ENCODE measurements at places on chromosomes 4 and X.

GRCh38 chrX:36019125-36019524 lies 99.6 kb downstream of the CFAP47 start:
- DNase-seq = no peak

DNA sequence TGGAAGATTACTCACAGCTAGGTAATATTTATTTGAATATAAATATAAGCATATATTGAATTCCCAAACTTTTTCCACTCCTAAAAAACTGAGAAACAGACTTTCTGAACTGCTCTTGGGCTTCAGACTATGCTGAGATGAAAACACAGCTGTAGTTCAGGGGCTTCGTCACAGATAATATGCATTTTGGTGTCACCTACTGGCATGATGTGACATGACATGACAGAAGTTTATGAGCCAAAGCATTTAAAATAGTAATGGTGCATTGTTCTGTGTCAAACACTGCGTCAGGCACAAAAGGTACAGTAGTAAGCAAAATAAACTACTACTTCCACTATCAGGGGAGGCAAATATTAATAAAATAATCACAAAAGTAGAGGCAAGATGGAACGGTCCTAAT lies 171.3 kb downstream of the BTC start:
- DNase-seq = no peak

GRCh38 chr4:117164338-117164737 lies 79.0 kb upstream of the TRAM1L1 start:
- DNase-seq = no peak

DNA sequence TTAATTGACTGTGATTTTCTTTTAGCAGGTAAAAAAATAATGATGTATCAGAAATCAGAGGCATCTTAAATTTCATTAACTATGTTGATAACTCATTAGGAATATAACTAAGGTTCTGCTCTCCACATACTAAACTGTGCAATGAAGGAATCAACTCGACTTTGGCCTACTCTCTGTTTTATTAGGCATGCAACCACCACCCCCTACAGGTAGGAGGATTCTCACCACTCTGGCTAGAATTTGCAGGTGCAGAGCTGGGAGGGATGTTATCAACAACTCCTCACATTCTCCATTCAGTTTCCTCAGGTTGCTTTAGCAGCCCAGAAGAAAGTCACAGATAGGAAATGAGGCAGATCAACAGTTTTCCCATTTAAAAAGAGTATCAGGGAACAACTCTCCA lies 160.1 kb downstream of the COX18 start:
- no peak for DNase-seq

DNA sequence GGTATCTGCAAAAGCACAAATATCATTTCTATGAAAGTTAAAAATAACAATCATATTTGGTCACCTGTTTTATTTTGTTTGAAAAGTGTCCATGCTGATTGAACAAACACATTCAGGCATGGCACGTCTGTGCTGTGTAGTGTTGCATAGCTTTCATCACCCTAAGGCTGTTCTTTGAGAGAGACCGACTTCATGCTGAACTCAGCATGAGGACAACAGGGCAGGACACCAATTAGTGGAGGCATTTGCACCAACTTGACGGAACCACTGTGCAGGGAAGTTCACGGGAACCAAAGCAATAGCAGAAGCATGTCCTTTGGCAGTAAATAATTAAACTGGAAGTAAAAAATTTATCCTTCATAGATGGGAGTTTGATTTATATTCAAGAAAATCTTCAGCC lies 158.4 kb upstream of the SLC7A11 start:
- no peak for DNase-seq

- DNase-seq = no peak
Measured at GRCh38 chrX:132411310-132411977, 77.4 kb downstream of the MBNL3 start.

GRCh38 chr4:173503330-173504180 lies 26.5 kb downstream of the HAND2 start:
- no peak for DNase-seq

- no peak for DNase-seq
Measured at GRCh38 chrX:154986826-154987575, 35.5 kb downstream of the F8 start.

- DNase-seq = no peak
Measured at GRCh38 chrX:38560776-38561125, 591 bp upstream of the TSPAN7 start.

DNA sequence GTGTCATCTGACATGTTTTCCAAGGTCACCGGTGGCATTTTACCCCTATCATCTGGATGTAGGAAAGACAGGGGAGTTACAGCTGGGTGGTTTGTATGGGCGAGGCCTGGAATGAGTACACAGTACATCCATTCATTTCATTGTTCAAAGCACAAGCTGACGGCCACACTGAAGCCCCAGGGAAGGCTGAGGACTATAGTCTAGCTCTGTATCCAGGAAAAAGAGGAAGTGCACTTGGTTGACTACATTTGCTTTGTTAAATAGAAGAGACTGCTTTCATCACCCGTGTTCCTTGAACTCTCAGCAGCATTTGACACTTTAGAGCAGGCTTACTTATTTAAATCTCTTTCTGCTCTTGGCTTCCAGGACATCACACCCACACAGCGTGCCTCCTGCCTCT lies 1041.0 kb upstream of the TENM3 start:
- no peak for DNase-seq

DNA sequence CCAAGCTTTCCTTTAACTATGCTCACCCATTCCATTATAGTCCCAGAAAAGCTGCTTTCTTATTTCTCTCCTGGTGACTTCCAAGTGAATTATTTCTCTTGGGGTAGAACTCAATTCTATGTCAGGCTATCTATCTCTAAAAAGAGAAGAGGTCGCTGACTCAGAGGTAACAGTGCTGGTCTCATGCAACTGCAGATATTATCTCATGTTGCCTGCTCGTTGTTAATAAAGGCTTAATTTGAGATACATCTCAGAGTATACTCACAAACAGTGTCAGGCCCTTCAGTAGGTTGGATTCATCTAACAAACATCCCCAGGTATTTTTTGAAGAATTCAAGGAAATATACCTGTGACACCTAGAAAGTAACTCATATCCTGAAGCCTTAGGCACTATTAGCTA lies 2.7 kb downstream of the TMEM154 start:
- DNase-seq = no peak

DNA sequence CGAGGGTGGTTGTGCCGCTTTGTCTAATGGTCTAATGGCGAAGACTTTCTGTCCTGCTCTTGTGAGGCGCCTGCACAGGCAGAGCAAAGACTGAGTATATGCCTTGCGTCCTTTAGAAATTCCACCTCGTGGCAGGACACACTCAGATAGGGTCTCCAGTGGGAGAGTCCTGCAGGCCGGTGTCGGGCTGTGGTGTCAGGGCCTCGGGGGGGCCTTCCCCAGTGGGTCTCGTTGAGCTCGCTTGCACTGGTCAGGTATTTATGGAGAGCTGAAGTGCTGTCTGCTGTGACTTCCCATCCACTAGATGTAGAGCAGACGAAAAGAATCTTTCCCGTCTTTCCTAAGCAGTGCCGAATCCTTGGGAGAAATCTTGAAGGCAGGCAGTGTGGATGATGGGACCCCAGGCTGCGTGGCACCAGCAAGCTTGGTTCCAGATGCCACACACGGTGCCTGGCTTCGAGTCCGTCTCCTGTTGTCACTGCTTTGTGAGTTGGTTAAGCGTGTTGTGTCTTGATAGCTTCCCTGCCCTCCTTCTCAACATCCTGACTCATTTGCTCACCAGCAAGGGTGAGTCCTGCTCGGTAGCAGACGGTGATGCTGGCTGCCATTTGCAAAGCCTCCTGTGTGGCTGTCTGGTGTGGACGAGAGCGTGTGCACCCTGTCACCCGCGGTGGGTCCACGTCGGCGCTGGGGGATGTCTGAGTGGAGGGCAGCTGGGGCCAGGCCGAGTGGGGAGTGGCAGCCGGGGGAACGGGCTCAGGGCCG lies 20.5 kb downstream of the MAEA start:
- DNase-seq = no peak

DNA sequence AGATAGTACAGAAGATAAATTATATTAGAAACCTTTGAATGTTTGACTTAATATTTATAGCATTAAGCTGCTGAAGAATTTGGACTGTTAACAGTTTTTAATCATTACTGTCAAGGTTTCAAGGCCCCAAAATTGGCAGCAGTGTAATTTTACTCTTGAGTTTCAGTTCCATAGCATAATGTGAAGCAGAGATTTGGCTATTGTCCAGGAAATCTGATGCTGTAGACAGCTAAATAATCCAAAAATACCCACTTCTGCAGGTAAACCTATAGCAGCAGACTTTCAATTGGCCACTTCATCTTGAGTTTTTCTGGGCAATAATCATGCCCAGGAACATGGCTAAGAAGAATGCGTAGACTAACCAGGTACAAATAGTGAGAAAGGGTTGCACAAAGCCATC lies 85.0 kb downstream of the RCHY1 start:
- no peak for DNase-seq

GRCh38 chrX:105723966-105724735 lies 98.2 kb upstream of the NRK start:
- DNase-seq = no peak

GRCh38 chrX:48917139-48918001 lies 1.5 kb downstream of the PIM2 start:
- DNase-seq = peak; percentile 80

DNA sequence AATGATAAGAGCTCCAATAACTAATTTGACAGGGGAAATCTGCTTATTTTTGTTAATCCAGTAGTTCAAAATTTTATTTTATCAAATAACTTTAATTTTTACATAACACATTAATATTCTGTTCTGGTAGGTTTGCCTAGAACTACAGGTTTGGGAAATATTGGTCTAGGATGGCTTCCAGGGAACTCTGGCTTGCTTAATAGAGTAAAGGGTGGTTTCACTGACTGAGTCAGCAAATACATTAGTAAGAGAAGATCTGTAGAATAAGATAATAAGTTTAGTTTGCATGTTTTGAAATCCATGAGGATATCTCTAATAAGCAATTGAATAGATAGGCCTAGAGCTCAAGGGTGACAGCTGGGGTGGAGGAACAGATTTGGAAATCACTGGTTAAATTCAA lies 500.7 kb downstream of the ZNF674 start:
- DNase-seq = no peak

DNA sequence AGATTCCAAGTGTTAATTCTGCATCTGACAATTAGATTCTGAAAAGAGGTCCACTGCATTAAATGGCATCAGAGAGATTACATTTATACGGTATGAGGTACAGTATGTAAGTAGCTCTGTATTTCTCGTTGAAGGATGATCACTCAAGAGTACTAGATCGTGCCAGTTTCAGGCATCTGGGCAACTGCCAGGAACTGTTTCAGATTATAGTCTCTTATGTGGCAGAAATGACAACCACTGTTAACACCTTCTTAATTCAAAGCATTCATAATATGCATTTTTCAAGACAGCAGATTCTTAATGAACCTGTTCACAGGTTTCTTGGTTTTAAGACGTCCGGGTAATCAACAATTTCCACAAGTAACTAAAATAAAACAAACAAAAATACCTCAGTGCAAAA lies 1.6 kb downstream of the ANKRD50 start:
- DNase-seq = no peak

DNA sequence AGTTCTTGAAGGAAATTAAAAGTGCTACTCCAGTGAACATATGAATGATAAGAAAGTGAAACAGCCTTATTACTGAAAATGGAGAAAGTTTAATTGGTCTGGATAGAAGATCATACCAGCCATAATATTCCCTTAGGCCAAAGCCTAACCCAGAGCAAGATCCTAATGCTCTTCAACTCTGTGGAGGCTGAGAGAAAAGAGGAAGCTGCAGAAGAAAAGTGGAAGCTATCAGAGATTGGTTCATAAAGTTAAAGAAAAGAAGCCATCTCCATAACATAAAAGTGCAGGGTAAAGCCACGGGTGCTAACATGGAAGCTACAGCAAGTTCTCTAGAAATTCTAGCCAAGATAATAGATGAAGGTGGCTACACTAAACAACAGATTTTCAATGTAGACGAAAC lies 85.5 kb upstream of the ATOH1 start:
- no peak for DNase-seq

DNA sequence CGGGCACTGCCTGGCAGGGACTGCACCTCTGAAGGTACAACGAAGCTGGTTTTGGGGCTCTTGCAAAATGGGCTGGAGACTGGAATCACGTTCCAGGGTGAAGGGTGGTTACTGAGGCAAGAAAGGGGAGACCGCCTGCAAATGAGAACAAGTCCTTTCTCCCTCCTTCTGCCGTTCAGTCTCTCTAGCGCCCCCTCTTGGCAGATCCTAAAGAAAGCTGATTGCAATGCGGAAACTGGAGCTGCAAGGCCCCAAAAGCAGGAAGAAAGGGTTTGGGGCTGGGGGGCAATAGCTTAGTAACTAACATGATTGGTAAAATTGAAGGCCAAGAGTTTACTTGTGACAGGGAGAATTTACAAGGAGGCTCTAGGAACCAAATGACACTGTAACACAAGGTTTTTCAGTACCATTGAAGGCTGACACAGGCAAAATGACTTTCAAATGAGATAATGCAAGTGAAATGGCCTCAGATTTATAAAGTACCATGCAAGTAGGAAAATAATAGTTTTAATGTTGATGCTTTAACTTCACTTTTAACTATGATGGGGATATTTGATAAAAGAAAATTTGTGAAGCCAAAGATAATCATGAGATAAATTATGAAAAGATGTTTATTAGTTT lies 222.7 kb upstream of the HAND2 start:
- DNase-seq = no peak

GRCh38 chr4:168717847-168718246 lies 221.0 kb downstream of the PALLD start:
- no peak for DNase-seq

- no peak for DNase-seq
Measured at GRCh38 chr4:152738827-152739226, 40.7 kb downstream of the TIGD4 start.

DNA sequence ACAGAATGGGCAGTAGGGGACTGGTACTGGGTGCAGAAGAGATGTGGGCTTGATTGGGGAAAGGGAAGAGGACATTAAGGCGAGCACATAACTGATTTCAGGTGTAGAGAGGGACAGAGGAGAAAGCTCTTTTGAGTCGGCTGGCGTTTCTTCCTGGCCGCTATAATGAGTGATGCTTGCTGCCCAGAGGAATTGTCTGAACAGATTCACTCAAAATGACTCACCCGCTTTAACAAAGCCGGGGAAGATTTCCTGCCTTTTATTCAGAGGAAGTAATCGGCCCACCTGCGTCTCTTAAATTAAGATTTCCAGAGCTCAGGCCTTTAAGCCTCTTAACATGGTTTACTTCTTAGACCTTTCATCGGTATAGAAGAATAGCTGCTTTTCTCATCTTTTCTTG lies 102.1 kb upstream of the AP1S2 start:
- DNase-seq = no peak

DNA sequence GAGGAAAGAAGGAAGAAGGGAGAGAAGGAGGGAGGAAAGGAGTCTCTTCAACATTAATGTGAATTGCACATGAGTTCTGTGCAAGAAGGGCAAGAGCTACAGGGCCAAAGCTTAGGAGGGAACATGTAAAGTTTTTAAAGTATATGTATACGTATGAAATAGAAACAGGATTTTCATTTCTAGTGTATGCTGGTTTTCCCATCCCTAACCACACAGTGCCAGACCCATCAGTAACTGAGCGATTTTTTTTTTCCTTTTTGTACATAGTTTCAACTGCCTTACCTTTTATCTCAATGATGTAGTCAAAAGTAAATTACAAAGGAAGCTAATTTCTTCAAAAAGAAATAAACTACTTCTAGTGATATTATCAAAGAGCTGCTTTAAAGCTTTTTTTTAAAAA lies 157.6 kb downstream of the SH3KBP1 start:
- DNase-seq = no peak

Measured in T-helper 9 cell (primary cell).